Activated naive CD4-positive, alpha-beta T cell treated with anti-CD3 and anti-CD28 coated beads, Interleukin-2, amount 50 U/mL, for 72 hours (primary cell): ENCODE measurements at places on chromosomes 6 and 20. TPM values are rescaled to one million over a fixed set of nuclear protein-coding genes. Genes with fewer than 3 reads are reported as not detected.

DNA sequence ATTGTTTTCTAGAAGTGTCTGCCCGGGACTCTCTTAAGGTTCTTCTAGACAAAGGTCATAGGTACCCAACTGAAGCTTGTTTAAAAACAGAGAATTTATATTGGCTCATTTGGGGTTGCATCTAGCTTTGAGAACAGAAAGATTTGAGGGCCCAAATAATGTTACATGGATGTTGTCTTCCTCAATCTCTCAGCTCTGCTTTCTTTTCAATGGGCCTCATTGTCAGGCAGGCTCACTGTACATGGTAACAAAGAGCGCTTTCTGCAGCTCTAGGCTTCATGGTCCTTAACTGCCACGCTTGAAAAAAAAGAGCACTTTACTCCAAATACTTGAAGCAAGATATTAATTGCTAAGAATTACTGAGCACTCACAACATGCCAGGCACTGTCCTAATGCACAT is 22.2 kb downstream of the NHLRC1 start:
- no peak for DNase-seq

- no peak for DNase-seq
These were observed 35.2 kb upstream of the YWHAB start for GRCh38 chr20:44850272-44850671.

DNA sequence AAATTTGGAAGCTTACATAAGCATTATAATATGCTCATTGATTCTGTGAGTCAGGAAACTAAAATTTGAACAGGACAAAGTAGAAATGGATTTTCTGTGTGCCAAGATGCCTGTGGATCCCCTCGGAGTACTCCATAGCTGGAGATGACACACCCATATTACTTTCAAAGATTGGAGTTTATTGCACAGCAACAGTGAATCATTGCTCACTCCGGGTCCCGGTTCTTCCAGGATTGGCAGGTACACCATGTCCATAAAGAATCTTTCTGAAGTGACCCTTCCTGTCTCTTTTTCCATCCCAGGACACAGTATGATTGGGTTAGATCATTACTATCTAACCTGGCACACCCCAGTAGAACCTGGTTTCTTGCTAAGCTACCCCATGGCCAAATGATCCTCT is 2.7 kb upstream of the BTN2A2 start:
- DNase-seq: no peak

DNA sequence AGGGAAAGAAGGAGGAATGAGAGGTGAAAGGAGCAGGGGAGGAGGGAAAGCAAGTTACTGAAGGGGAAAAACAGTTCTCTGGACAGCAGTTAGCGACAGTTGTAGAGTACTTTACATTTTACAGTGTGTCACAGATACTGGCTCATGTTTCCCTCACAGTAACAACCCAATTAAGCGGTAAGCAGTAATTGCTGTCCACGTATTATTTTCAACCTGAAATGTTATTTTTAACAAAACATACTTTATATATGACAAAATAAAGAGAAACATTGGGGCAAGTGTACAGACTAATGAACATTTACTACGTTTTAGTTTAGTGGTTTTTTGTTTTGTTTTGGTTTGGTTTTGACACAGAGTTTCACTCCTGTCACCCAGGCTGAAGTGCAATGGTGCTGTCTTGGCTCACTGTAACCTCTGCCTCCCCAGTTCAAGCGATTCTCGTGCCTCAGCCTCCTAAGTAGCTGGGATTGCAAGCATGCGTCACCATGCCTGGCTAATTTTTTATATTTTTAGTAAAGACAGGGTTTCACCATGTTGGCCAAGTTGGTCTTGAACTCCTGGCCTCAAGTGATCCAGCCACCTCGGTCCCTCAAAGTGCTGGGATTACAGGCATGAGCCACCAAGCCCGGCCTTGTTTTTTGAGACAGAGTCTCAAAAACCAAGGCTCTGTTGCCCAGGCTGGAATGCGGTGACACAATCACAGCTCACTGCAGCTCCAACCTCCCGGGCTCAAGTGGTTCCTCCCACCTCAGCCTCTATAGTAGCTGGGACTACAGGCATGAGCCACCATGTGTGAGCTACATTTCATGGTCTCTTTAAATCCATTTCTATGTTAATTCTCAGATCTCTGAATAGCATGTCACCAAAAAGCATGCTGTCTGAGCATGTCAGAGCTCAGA is 22.6 kb upstream of the BTN3A2 start:
- DNase-seq: no peak

- DNase-seq: no peak
These were observed 29.9 kb downstream of the METTL24 start for GRCh38 chr6:110328259-110328658.

Gene WASF1
- total RNA-seq: 3.9 TPM
